ENCODE measurements at places on chromosomes 12 and 14.

- no peak for DNase-seq
Measured at GRCh38 chr12:55681142-55682077, 26.3 kb downstream of the ITGA7 start.

GRCh38 chr12:30880061-30880460 lies 46.5 kb upstream of the TSPAN11 start:
- no peak for DNase-seq

DNA sequence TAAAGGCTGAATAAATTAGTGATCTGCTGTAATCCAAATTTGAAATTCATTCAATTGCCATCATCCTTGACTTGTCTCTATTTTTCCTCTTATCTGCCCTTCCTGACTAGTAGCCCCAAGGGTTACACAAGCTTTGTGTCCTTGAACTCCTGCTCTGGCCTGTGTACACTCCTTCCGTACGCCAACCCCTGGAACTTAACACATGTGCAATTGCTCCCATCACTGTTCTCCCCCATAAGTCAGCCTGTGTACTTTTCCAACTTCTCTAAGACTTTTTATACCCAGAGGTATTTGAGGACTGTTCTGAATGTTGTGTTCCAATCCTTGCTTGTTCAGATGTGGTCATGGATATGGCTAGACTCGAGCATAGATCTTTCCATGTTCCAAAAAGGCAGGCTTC lies 171.1 kb upstream of the G2E3 start:
- DNase-seq, result no peak

- DNase-seq, result no peak
Measured at GRCh38 chr14:54719406-54719805, 152.5 kb downstream of the SAMD4A start.

DNA sequence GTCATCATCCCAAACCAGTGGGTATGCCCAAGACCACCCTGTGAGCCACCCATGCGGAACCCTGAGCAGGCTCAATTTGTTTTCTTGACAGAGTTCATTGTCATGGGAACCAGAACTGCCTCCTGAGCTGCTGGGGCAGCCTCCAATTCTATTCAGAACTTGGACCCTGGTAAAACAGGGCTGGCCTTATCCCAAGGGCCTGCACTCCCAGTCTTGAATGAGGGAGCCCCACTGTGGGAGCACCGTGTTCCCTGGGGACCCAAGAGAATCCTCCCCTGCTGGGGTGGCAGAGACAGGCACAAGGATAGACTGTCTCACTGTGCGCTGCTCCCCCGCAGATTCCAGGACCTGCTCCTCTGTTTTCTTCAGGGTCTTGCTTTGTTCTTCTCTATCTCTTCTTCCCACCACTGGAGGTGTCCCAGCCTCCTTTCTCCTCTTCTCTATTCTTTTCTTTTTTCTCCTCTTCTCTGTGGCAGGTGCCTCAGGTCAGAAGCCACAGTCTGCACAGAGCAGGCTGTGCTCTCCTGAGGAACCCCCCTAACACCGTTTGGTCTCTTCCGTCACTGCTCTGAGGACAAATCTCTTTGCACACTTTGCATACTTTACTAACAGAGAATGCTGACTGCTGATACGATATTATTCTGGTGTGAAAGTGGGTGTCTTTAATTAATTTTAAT lies 31.2 kb upstream of the CHPT1 start:
- no peak for DNase-seq

GRCh38 chr14:104206281-104206904 lies 68.0 kb downstream of the KIF26A start:
- DNase-seq, result no peak

DNA sequence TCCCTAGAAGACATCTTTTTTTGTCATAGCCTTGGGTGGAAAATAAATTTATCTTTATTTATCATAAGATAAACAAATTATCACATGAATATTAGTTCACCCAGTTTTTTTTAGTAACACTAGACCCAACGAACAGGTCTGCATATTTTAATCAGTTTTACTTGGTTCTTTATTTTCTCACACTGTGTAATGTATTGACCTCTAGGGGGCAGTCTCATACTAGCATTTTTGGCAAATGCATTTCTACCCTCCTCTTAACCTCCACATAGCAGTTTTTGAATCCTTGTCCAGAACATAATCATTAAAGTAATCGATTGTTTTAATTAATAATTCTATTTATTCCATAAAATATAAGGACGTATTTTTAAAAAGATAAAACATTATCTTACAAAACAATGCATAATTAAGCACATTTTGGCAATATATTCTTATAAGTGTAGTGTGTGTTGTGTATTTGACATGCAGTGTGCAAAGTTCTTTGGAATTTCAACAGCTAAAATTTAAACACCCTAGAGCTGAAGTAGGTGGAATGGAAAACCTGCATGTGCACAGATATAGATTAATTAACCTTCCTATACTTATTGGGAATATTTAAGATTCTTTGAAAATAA lies 31.6 kb upstream of the PTPRQ start:
- no peak for DNase-seq

DNA sequence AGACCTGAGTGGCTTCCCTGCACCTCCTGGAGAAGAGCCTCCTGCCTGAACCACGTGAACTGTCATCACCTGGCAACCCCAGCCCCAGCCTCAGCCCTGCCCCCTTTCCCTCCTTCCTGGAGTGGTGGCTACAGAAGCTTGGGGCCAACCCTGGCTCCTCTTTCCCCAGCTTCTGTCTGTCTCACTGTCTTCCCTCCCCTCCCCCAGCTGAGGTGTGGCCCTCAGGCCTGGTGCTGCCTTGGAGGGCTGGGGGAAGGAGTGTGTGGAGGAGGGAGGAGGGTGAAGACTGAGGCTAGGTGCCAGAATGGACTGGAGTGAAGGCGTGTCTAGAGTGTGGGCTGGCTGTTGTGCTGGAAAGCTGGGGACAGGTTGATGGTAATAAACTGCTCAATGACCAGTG lies 9.7 kb downstream of the NFATC4 start:
- DNase-seq, result no peak

DNA sequence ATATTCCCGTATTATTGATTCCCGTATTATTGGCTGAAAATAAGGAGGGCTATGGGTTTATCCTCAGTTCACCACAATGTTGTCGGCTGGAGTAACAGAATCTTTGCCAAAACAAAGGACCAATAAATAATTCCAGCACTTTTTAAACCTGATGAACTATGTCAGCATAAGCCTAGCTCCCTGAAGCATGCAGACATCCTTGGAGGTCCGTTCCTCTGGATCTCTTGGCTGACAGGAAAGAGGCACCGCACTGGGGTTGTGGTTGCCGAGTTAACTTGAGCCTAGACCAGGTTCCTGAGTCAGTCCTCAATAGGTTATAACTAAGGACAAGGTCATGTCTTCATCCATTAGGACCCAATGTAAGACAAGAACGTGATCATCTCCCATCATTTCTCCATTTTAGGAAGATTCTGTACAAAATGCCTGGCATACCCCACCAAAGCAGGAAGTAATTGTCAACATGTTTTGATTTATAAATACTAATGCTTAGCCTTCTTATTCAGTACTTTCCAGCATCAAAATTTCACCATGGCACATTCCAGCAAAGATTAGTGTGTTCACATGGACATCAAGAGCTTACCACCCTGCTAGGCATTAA lies 36.6 kb downstream of the NID2 start:
- DNase-seq, result no peak

GRCh38 chr12:89350630-89351488 lies 1.4 kb downstream of the DUSP6 start:
- no peak for DNase-seq

DNA sequence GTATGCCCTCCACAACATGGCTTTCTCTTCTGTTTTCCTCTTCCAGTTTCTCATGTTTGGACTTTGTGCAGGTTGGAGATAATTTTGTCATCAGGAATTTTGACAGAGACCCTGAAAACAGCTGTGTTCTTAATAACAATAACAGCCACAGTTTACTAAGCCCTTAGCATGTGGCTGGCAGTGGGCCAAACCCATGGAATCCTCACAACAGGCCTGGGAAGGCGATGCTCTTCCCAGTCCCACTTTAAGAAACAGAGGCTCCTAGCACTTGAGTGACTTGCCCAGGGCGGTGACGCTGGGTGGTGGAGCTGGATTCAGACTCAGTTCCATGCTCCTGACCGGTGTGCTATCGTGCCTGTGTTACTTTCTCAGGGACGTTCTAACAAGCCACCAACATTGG lies 20.1 kb upstream of the PLEKHG3 start:
- no peak for DNase-seq

- no peak for DNase-seq
Measured at GRCh38 chr14:94599656-94600004, 12.6 kb upstream of the SERPINA3 start.

DNA sequence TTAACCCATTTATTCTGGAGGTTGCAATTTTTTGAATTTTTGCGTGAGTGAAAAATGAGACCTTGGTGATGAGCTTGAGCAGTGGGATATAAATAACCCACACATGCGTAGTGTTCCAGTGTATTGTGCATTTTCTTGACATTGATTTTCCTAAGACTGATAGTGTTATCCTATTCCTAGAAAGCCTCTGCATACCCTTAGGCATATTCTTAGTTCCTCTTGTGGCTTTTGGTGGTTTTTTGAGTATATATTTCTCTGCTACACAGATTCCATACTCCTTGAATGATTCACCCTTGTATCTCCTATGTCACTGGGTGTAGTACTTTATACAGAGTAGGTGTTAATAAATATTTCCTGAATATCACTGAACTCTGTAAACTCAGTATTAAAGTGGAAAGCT lies 363.4 kb upstream of the PDE3A start:
- DNase-seq, result no peak

DNA sequence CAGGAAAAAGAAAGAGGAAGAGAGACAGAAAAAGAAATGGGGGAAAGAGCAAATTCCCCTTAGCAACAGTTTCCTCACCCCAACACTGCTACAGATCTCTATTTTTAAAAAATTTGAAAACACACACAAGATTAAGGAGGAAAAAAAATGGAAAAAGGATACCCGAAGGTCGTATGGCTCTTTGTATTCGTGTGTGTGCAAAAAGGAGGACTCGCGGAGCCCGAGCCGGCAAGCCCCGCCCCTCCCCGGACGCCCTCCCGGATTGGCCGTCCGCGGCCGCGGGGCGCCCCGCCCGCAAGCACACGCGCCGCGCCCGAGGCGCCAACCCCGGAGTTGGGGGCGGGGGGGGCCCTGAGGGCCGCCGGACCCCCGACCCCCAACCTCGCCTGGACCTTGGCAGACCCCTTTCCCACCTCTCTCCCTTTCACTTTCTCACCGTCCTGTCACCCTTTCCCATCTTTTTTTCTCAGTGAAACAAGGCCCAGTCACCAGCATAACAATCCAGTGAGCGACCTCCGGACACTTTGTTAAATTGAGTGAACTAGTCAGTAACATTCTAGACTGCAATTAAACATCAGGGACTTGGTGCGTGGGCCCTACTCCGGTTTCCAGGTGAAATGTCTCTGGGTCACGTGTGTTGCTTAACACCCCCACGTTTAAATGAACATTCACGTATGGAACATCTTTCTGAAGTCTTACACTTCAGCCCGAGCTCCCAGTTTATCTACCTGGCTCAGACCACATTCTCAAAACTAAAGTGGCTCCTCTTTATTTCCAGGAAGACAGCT lies at the start of gene C14orf93:
C14orf93 (minus strand) TSS at position 205 of the 788 bp plus-strand sequence. CDS start 11,120 bp downstream, outside the sequence.
- peak; percentile 80 for DNase-seq

GRCh38 chr12:120301962-120302815 lies at the start of gene SIRT4:
TSS of gene SIRT4 (plus strand) at chr12:120302321. CDS start at chr12:120303562, 1,241 bp downstream.
- peak; percentile 81 for DNase-seq

DNA sequence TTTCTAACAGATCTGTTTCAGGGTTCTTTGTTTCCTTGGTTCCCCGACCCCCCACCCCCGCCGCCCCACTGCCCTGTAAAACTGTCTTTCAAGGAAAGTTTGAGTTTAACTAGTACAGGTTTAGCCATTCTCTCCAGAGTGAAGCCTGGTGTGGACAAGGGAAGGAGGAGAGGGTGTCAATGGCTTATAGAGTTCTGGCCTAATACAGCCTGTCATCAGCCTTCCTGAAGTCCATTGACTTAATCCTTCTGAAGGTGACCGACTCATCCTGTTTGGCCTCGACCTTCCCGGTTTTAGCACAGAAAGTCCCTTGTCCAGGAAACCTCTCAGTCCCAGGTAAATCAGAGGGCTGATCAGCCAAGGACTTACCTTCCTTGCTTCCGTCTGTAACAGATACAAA lies 11.0 kb upstream of the P2RX4 start:
- DNase-seq, result no peak

DNA sequence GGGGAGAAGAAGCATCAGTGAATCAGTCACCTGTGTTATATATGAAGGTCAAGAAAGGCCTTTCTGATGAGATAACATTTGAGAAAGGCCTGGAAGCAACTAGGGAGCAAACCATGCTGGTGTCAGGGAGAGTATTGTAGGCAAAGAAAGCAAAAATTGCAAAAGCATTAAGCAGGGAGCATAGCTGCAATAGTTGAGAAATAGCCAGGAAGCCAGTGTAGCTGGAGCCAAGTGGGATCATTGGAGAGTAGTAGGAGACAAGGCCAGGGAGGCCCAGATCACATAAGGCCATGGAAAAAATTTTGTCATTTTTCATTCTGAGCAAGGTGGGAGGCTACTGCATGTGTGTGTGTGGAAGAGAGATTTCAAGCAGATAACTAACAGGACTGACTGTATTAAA lies 18.8 kb upstream of the MAGOHB start:
- no peak for DNase-seq

- no peak for DNase-seq
Measured at GRCh38 chr12:105907982-105908381, 230.8 kb downstream of the NUAK1 start.

GRCh38 chr14:31960039-31960438 lies 117.1 kb upstream of the ARHGAP5 start:
- no peak for DNase-seq

DNA sequence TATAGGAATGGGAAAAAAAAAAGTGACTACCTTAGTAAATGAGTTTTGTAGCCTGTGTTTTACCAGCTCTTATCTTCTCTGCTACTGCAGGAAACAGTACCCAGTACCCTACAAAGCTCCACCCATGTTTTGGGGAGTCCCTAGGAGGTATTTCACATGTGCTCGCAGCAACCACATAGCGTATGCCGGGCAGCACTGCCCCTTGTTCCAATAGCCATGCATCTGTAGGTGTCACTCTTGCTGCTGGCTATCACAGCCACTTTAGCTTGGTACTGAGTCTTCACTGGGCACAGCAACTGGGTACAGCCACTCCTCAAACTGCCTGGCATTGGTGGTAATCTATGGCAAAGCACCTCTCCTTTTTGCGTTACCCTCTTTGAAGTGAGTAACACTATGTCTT lies 2.0 kb upstream of the MDM1 start:
- DNase-seq, result no peak

Data from frontal cortex (tissue), 4 donors.